Cardiac ventricle fibroblast (primary cell): ENCODE measurements at places on chromosomes 2 and 18. TPM values are rescaled to one million over a fixed set of nuclear protein-coding genes. Genes with fewer than 3 reads are reported as not detected.

The MEMO1 gene
- total RNA-seq, result 15.7 and 24.3 TPM in 2 replicates

The IL37 gene
- not detected in 2 replicates for total RNA-seq

The CXXC1 gene
- total RNA-seq, result 28.4 and 33.1 TPM in 2 replicates

The CCL20 gene
- 0.31 and 1.3 TPM in 2 replicates for total RNA-seq

The EDAR gene
- total RNA-seq, result not detected in 2 replicates

The LYPD1 gene
- total RNA-seq, result not detected in 2 replicates

The CHAC2 gene
- 0.34 and 2.3 TPM in 2 replicates for total RNA-seq

The ASPRV1 gene
- total RNA-seq, result 0.19 and 0.78 TPM in 2 replicates

The METTL5 gene
- total RNA-seq, result 27.6 and 32.0 TPM in 2 replicates

The CRACDL gene
- 0.50 TPM in 1 of 2 replicates, not detected in the other for total RNA-seq

The KCNIP3 gene
- 14.0 and 14.2 TPM in 2 replicates for total RNA-seq

The CAPN13 gene
- not detected in 2 replicates for total RNA-seq

The FN1 gene
- total RNA-seq, result 86,957 and 92,056 TPM in 2 replicates

The C2orf49 gene
- 15.2 and 22.6 TPM in 2 replicates for total RNA-seq

The GATA6 gene
- total RNA-seq, result 30.0 and 37.3 TPM in 2 replicates

The FOXD4L1 gene
- 0.15 TPM in 1 of 2 replicates, not detected in the other for total RNA-seq

The ANKRD62 gene
- not detected in 2 replicates for total RNA-seq

The RUFY4 gene
- total RNA-seq, result not detected in 2 replicates

The CENPA gene
- 0.87 and 1.9 TPM in 2 replicates for total RNA-seq

The SUMO1 gene
- 55.0 and 62.2 TPM in 2 replicates for total RNA-seq

The GCG gene
- not detected in 2 replicates for total RNA-seq

The DARS1 gene
- total RNA-seq, result 75.3 and 77.6 TPM in 2 replicates

The CRYGD gene
- not detected in 2 replicates for total RNA-seq

The C2orf15 gene
- not detected in 2 replicates for total RNA-seq

The HNMT gene
- total RNA-seq, result 50.9 and 58.9 TPM in 2 replicates

The PKP4 gene
- total RNA-seq, result 8.9 and 10.0 TPM in 2 replicates

The MTERF4 gene
- total RNA-seq, result 20.5 and 21.6 TPM in 2 replicates

The ERMN gene
- not detected in 2 replicates for total RNA-seq

The PLCL1 gene
- 15.5 and 16.7 TPM in 2 replicates for total RNA-seq

The PTPN4 gene
- 18.1 and 22.5 TPM in 2 replicates for total RNA-seq

The STAT4 gene
- 0.20 and 0.37 TPM in 2 replicates for total RNA-seq

The C2orf66 gene
- total RNA-seq, result 0.20 and 0.56 TPM in 2 replicates

The GRB14 gene
- 0.12 and 0.39 TPM in 2 replicates for total RNA-seq

The NFU1 gene
- total RNA-seq, result 17.2 and 25.9 TPM in 2 replicates

The PAIP2B gene
- 0.54 and 1.00 TPM in 2 replicates for total RNA-seq

The NAT8 gene
- total RNA-seq, result not detected in 2 replicates

The HOXD11 gene
- not detected in 2 replicates for total RNA-seq

The RTN4 gene
- total RNA-seq, result 169 and 203 TPM in 2 replicates

The ADRA2B gene
- 4.4 and 4.8 TPM in 2 replicates for total RNA-seq

The DHRS9 gene
- total RNA-seq, result 0.34 and 0.69 TPM in 2 replicates

The VWC2L gene
- total RNA-seq, result 0.10 TPM in 1 of 2 replicates, not detected in the other

The TNFAIP6 gene
- 19.3 and 29.5 TPM in 2 replicates for total RNA-seq

The CNDP1 gene
- total RNA-seq, result not detected in 2 replicates

The HOXD13 gene
- not detected in 2 replicates for total RNA-seq

The CDH20 gene
- 0.29 and 0.94 TPM in 2 replicates for total RNA-seq
